ENCODE measurements at places on chromosomes 1 and 21.

- no peak for DNase-seq
These were observed 48.3 kb downstream of the IGSF21 start for GRCh38 chr1:18155881-18156385.

DNA sequence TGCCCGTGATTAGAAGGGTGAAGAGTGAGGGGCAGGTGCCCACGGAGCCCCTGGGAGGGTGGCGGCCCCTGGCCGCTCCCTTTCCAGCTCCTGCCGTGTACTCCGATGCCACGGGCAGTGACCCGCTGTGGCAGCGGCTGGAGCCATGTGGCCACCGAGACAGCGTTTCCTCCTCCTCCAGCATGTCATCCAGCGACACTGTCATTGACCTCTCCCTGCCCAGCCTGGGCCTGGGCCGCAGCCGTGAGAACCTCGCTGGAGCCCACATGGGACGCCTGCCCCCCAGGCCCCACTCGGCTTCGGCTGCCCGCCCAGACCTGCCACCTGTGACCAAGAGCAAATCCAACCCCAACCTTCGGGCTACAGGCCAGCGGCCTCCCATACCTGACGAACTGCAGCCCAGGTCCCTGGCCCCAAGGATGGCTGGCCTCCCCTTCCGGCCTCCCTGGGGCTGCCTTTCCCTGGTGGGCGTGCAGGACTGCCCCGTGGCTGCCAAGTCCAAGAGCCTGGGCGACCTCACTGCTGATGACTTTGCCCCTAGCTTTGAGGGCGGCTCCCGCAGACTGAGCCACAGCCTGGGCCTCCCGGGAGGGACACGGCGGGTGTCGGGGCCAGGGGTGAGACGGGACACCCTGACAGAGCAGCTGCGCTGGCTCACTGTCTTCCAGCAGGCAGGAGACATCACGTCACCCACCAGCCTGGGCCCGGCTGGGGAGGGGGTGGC is 22.0 kb downstream of the PANK4 start:
- no peak for DNase-seq

- no peak for DNase-seq
These were observed 109.2 kb downstream of the COQ8A start for GRCh38 chr1:227049253-227049652.

DNA sequence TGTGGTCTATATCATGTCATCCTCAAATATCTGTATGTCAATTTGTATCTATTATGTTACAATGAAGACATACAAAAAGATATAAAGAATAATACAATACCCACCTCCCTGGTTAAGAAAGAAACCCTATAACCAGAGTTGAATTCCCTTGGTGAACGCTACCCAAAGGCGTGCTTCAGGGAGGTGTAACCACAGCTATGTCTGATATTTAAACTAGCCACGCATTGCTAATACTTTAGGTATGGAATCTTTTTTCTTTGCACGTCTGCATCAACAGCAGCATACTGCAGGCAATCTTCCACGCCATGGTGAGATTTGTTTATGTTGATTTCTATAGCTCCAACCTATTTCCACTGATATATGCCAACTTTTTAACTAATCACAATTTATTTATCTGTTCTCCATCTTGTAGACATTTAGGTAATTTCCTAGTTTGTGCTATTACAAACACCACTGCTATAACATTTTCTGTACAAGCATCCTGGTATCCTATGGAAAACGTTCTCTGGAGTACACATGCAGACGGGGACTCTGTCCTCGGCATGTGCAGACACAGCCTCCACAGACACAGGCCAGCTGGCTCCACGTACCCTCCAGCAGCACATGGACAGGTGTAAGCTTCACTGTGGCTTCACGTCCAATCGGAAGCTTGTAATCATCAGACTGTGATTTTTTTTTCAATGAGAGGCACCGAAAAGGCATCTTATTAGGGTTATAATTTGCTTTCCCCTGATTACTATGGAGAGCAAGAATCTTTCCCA is 58.5 kb downstream of the HSF2BP start:
- DNase-seq, result no peak

GRCh38 chr1:92169214-92170005 is 48.3 kb upstream of the C1orf146 start:
- DNase-seq, result no peak

GRCh38 chr1:206606867-206607266 is 5.4 kb downstream of the EIF2D start:
- DNase-seq, result no peak

- DNase-seq, result no peak
These were observed 347.1 kb downstream of the NCAM2 start for GRCh38 chr21:21345296-21345695.

GRCh38 chr1:158180741-158181576 is at the start of gene CD1D:
Gene CD1D (plus strand): TSS chr1:158180895. CDS start chr1:158181102, 207 bp downstream.
- DNase-seq, result no peak

DNA sequence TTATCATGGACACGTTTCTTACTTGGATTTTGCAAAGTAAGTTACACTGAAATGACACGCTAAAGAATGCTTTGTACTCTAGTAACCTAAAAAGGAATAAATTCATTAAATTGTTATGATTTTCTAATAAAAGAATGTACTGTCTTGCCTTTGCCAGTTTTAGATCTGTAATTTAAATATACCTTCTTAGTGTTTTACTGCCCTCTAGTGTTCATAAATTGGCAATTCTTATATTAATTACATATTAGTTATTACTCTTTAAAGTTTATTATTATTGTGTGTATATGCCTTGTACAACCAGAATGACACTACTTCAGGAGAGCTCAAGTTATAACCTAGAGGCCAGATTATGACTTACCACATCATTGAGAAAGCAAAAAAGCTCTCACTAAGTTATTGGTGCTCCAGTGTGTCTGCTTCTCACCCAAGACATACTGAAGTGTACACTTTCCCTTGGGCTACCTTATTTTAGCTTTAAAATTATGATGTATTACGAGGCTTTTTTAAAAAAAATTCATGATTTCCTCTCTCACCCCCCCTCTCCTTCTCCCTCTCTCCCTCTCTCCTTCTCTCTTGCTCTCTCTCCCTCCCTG is 169.9 kb downstream of the HS2ST1 start:
- DNase-seq, result no peak

- no peak for DNase-seq
These were observed 729 bp upstream of the CDCA8 start for GRCh38 chr1:37691497-37692077.

DNA sequence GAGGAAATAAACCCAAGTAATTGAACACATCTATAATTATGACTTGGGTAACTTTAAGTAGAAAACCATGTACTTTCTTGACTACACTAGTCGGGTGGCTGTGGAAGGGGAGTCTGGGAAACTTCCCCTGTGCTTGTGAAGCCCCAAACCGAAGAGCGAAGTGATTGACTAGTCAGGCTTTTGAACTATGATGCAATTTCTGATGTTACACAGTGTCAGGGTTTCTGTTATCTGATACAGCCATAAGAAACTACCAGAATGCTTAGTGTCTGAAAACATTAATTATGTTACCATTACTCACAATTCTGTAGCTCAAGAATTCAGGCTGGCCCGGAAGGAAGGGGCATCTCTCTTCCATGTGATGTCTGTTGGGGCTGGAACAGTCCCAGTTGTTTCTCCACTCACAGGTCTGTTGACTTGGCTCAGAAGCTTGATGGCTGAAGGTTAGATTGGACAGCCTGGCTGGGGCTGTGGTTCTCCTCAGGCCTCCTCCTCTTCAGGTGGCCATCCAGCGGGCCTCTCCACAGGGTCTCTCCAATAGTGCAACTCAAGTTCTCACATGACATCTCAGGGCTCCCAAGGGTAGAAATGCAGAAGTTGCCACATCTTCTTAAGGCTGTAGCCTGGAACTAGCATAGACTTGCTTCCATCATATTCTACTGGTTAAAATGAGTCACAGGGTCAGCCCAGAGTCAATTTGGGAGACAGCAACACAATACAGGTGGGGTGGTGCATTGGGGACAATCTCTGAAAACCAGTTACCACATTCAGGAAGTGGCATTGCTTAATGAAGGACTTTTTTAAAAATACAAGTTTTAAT is 8.3 kb upstream of the C8B start:
- no peak for DNase-seq

GRCh38 chr1:15042866-15043265 is 110.7 kb upstream of the TMEM51 start:
- DNase-seq, result no peak

DNA sequence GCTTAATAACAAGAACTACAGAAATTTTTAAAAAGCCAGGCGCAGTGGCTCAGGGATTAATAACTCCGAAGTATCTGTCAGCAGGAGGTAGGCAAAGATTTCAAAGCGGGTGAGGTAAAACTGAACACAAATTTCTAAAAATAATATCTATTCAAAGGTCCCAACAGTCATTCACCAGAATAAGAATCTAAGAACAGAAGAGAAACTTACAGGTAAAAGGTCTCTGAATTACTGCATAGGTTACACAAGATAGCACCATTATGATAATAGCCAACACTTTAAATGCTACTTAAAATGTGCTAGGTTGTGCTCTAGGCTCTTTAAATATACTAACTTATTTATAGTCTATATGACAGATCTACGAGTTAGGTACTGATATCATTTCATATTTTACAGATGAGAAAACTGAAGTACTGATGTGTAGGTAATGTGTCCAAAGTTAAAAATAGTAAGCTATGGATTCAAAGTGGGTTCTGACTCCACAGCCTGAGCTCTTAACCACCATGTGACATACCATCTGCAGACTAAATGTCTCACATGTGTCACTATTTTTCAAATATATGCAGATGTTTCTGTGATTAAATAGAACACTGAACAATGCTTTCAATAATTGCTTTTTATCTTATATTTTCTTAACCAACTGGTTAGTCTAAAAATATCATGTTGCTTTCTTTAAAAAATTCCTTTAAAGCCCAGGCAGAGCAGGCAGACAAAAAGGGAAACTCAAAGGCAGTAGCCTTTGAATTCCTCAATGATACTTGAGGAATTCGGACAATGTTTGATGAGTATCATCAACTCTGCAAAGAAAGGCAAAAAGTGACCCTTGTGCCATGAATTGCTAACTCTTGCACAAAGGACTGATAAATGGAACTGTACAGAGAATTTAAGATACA is 80.5 kb upstream of the TTC39A start:
- no peak for DNase-seq

GRCh38 chr1:28195780-28196179 is 19.3 kb upstream of the PTAFR start:
- no peak for DNase-seq

DNA sequence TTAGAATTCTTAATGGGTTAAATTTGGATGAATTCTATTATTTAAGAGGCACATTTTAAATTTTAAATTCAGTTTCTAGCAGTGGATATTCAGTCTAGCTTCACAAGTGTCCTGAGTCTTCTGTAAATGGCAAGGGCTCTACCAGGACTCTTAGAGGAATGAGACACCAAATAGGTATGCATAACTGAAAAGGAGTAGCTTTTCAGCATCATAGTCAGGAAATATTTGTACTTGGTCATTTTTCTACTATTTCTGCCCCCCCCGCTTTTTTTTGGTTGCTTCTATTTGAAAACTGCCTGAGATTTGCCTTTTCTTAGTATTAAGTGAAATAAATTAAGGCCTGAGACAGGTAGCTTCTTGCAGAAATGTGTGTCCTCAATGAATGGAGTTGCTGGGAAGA is 80.2 kb downstream of the MAST2 start:
- no peak for DNase-seq

DNA sequence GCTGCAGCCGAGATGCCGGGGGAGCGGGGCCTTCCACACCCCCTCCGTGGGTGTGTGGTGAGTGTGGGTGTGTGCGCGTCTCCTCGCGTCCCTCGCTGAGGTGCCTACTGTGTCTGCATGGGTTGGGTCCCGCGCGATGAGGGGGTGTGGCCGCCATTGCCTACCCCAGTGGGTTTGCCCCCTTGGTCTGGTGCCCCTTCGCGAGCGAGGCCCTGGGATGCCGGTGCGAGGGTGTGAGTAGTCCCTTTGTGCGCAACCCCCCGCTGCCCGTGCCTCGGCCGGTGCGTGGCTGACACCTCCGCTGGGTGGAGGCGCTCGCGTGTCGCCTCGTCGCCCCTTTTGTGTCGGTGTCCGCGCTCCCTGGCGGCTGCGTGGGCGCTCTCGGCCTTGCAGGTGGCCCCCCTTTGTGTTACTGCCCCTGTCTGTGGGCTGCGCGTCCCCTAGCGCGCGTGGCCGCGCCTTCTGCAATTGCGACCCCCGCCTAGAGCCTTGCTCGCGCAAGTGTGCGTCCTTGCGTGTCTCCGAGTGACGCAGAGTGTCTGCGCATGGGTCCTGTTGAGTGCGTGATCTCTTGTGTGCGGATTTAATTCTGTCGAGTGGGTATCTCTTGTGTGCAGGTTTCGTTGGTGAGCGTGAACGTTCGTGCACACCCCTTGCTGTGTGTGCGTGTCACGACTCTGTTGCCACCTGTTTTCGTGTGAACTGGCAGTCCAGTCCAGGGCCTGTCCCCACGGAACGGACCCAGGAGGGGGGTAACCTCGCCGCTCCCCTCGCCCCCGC is 553 bp downstream of the TTC3 start:
- peak; percentile 37 for DNase-seq

DNA sequence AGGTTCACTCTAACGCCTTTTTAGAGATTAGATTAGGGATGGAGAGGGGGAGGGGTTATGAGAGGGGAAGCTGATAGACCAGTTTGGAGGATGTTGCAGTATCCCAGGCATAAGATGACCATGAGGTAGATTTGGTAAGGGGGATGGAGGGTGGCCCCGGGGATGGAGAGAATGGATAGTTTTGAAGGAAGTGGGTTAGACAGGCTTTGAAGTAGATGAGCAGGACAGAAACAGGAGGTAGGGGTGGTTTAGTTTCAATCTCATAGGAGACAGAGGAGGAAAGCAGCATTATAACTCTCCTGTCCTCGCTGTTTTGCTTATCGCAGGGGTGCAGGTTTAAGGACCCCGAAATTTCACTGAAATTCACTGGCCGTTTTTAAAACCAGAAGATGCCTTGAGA is 11.8 kb downstream of the UBIAD1 start:
- no peak for DNase-seq

DNA sequence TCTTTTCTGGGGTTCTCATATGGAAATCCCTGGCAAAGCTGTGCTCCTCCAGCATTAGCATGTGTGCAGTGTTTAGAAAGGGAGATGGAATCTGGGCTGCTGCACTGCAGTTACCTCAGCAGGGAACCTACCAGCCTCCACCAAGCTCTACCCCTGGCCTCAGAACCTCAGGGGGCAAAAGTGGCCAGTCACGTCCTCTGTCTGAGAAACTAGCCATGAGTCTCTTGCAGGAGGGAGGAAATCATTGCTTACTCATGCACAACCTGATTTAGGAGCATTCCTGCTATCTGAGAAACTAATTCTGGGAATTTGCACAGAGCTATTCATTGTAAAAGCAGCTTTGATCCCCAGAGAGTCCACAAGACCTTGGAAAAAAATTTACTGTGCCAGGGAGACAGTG is 80.6 kb upstream of the IPO9 start:
- DNase-seq, result no peak

DNA sequence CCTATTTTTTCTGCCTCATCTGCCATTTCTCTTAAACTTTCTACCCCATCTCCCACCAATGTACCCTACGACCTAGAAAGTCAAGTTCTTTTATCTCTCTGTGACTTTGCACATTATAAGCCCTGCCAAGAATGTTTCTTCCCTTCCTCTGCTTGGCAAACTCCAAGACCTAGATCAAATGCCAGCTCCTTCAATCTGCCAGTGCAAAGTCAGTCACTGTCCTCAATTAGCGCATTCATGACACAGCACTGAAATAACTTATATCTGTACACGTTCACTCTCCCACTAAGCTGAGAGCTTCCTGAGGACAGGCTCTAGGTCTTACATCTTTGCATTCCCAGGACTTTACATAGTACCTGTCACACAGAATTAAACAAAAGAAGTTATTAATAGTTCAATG is 21.4 kb upstream of the LSM10 start:
- no peak for DNase-seq

- DNase-seq, result no peak
These were observed 30.2 kb downstream of the SLC22A15 start for GRCh38 chr1:116006486-116006964.
